ENCODE measurements at places on chromosomes 2 and 18.

GRCh38 chr18:62144338-62144737 is 42.5 kb downstream of the PIGN start:
- no peak for DNase-seq

- DNase-seq = peak; percentile 4
Measured at GRCh38 chr2:118539290-118539689, 308.2 kb downstream of the EN1 start.

- DNase-seq = no peak
Measured at GRCh38 chr2:159098361-159098760, 129.9 kb downstream of the TANC1 start.

GRCh38 chr18:5601188-5601624 is 57.4 kb upstream of the EPB41L3 start:
- DNase-seq = no peak

DNA sequence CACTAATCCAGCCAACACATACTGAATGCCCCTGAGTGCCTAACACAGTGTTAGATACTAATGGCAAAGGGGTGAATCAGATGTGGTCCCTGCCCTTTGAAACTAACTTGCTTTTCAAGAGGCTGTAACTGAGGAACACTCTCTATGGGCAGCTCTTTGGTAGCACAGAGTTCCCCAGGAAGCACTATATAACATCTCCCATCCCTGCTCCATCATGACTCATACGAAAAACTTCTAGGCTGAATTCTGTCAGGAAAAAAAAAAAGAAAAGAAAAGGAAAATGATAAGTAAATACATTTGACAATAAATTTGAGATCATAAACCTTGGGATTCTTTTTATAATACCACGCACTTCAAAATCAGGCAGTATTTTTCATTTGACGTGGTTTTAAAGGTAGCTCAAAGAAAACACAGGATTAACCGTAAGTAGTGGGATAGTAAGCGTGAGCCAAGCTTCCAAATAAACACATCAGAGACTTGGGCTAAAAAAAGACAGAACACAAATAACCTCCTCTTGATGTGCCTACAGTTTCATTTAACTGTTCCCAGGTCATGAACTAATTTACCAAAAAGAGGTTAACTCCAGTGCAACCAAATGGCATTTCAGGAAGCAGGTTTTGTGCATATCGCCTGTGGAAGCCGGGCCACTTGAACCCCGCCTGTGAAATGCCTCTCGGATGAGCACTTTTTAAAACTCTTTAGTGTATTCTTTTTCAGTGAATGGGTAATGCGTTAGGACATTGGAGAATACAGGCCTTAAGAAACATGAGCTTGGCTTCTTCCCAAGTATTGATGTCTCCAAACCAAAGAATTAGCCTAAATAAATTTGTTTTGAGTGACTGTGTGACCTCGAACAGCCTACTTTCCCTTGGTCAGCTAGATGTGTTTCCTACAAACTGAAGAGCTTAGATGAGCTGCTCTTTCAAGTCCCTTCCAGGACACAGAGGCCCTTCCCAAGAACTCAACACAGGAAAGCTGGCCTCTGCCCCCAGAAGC is 42.0 kb downstream of the RDH14 start:
- DNase-seq = no peak

DNA sequence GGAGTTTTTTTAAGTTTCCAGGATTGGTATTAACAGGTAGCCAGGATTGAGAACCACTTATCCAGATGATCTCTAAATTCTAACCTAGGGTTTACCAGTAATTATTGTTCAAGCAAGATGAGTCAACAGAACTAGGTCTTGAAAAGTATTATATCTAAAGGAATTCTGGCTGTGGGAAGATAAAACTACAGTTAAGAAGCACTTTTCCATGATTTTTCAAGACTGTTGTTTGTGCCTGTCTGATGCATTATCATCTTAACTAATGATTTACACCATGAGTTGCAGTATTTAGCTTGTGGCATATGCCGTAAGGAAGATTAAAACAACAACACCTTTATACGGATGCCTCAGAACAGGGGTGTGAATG is 142.2 kb upstream of the CCDC68 start:
- DNase-seq = no peak

DNA sequence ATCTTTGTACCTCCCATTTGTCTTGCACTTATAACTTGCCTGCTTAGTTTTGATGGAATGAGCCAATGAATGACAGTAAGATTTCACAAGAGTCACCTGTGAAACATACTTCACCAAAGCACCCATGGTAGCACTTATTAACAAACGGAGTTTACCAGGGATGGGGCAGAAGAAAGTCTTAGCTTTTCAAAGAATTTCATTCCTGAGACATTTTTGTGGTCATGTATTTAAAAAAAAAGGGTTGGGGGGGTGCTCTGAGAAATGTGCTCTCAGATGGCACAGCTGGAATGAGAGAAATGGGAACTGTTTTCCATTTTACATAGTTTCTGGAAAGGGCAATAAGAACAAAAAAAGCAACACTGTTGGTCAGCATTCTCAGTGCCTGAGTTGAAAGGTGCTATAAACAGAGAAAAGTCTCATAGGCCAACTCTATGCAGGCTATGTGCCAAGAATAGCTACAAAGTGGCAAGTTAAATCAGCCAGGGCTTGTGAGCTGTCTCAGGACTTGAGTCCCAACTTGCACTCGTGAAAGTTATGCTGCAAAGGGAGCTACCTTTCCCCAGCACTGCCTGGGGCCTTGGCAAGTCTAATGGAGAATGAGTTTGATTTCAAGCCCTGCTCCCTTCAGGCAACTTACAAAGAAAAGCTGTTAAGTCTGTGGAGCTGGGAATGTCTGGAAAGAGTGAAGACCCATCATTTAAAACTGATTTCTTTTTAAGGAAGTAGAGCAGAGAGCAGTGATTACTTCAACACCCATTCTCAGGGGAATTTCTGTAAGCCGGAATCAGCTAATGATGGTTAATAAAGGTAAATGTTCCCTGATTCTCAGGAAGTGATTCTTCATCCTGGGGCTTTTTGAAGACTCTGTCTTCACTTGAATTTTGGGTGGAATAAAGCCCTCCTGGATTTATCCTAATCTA is 170.6 kb downstream of the SLC8A1 start:
- no peak for DNase-seq

- no peak for DNase-seq
Measured at GRCh38 chr18:25927830-25928229, 162.6 kb downstream of the SS18 start.

DNA sequence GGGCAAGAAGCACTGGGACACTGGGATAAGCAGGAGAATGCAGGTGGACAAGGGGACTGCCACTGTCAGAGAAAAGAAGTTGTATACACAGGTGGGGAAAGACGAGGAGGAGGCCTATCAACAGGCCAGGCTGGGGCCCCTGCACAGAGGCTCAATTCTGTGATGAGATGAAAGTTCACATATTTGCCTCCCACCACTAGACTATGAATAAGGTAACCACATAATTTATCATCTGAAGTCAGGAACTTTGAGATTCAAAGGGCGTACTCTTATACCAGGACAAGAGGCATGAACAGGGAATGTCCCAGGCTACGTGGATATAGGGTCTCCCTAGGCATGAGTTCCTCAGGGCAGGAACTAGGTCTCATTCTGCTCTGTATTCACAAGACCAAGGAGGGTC is 34.2 kb downstream of the RNU4ATAC start:
- no peak for DNase-seq

DNA sequence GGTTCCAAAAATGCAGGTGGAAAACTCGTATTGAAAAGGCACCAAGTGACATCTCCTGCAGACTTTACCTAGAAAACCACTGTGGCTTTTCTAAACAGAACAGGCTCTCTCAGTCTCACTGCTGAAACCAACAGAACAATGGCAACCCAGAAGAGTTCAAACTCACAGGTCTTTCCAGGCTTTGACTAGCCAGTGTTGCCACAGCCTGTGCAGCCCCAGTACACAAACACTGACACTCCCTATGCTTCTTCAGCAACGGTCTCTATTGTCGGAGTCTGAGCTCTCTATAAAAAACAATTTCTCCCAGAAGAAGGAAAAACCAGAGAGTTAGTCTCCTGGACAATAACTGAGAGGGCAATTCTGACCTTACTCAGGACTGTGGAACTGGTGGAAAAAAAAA is 87.8 kb upstream of the RNU4ATAC start:
- no peak for DNase-seq

- DNase-seq = no peak
Measured at GRCh38 chr2:239326831-239327535, 73.8 kb downstream of the HDAC4 start.

DNA sequence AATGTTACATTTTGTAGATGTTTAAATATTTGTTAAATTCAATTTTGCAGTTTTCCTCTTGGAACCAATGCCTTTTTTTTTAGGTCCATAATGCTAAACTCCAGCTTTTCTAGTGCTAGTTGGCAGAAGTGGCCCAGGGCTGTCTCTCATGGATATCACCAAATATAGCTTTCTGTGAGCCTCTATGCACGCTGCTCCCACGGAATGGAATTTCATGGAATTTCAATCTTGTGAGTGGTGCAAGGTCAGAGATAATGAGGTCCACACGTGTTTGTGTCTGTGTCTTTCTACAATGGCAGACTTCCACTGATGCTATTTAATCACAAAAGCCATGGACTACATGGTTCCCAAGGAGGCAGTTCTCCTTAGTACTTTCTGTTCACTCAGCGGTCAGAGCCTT is 191.5 kb upstream of the PARD3B start:
- DNase-seq = no peak

GRCh38 chr2:24073816-24074215 is 2.3 kb downstream of the SF3B6 start:
- DNase-seq = no peak

DNA sequence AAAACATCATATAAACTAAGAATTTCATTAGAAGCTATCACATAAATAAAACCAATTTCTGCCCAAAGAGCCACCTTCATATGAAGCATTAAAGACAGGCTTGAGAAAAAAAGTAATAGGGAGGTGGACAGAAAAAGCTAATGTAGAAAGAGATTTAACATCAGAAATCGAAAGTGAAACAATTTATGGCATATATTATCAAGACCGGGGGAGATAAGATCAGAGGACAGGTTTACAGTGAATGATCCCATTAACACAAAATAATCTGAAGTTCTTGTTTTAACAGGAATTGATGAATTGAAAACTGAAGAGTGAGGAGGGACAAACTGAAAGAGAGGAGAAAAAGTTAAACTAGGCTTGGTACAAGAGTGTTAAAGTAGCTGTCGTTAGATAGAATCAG is 786.3 kb upstream of the FSHR start:
- DNase-seq = no peak

GRCh38 chr2:195594919-195595694 is 61.9 kb upstream of the SLC39A10 start:
- no peak for DNase-seq

DNA sequence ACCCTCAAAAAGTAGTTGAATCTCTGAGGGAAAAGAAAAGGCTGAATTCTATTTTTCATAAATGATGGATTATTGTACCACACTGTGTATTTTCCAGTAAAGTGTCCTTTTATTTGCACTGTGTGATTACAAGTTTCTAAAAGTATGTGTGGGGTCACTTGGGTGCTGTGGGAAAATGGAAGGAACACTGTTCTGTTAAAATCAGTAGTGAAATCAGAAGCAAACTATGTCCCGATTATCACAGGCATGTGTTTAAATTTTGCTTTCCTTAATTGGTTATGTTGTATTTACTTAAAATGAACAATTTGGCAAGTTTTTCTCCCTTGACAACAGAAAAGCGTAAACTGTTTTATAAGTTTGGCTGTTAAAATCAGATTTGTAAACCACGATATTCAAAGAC is 353.1 kb downstream of the ARHGAP15 start:
- no peak for DNase-seq

DNA sequence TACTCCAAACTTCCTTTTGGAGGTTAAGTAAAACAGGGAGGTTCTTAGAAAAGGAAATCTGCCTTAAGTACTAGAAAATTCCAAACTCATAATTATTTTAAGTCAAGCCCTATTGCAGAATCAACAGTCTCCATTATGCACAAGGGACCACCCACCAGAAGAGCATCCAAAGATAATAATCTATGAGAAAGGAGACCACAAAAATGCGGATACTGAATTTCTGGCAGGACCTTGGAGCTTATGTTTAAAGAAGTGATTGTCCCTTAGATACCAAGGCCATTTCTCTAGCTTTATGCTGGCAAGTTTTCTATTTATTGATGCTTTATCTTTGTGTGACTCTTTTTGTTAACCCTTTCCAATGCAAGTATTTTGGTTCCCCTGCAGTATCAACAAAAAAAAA is 404.0 kb upstream of the MMADHC start:
- no peak for DNase-seq

DNA sequence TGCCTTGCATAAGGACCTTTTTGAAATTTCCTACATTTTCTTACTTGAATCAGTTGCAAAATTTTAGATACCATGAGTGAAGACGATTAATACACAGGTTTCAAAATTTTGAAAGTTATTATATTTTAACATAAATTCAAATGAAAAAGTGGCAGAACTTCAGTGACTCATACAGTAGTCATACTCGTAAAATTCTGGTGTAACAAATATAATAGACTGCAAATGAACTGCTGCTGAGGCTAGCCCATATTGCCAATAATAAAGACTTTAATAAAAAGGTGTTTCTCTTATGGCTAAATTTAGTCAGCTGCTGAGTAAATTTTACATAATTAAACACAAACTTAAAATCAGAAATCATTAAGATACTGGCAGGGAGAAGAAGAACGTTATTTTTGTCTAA is 36.9 kb downstream of the MSH6 start:
- DNase-seq = no peak

DNA sequence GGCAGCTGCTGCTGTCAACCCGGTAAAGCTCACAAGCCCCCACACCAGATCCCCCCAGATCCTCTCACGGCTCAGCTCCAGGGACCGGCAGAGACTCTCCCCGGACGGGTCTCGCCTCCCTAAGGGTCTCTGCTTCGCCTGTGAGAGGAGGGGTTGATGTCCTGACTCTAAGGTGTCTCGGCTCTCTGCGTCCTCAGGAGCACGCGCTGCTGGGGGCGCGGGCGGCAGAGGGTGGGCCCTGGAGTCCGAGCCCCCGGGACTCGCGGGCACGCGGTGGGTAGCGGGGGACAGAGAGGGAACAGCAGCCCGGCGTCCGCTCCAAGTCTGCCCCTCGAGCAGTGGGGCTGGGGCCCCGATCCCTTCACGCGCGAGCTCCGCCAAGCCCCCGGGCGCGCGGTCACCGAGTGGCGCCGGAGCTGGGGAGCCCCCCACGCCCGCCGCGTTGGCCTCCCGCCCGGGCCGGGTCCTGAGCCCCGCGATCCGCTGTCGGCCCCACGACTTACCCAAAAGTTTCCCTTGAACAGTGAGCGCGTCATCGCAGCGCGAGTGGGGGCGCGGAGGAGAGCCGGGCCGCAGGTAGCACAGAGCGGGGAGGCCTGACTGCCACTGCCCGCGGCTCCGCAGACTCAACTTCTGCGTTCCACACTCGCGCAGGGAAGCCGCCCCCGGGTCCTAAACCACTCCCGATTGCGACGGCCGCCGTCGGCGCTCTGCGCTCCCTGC is at the start of gene PSTPIP2:
Gene PSTPIP2 (minus strand): TSS at position 608 of the 723 bp plus-strand sequence. CDS start 72 bp downstream, at position 536.
- DNase-seq = no peak

- no peak for DNase-seq
Measured at GRCh38 chr2:218445602-218446001, 26.7 kb downstream of the VIL1 start.

GRCh38 chr2:47405757-47406156 is 2.8 kb downstream of the MSH2 start:
- DNase-seq = no peak

All from hippocampal formation (tissue), 2 donors.